Right cardiac atrium (tissue), 5 donors: ENCODE measurements at places on chromosomes 3 and 15.

DNA sequence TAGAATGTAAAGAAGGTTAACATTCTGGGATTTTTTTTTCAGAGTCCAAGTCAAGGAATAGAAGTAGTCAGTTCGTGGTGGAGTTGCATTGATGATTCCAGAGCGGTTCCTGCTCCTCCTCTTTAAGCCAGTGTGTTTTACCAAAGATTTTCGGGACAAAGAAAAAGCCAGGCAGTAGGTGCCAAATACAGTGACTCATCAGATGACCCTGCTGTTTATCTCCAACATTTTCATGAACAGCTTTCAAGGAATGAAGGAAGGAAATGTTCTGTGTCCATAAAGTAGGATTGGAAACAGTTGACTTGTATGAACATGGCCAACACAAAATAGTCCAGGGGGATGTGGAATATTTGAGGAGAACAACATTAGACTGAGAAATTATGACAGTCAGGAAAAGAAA is 142.4 kb upstream of the TMC3 start:
- no peak for DNase-seq

GRCh38 chr3:52253314-52254304 is 8.1 kb downstream of the PPM1M start:
- peak; percentile 43 for DNase-seq

GRCh38 chr15:91109885-91110284 is 9.8 kb downstream of the SV2B start:
- DNase-seq: no peak

DNA sequence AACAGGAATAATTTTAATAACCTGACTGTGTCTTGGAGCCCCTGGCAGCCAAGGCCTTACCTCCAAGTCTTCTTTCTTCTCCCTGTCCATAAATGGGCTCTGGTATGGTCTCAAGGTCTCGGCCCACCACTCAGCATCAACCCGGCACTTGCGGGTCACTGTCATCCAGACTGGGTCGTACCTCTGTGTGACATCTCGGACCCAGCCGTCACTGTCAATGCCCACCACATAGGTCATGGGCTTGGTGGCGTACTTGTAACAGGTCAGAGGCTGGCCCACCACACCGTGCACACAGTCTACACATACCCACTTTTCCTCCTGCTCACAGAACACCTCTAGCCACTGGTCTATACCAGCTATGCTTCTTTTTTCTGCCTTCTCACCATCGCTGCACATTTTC is 20.4 kb downstream of the XPC start:
- DNase-seq: no peak

DNA sequence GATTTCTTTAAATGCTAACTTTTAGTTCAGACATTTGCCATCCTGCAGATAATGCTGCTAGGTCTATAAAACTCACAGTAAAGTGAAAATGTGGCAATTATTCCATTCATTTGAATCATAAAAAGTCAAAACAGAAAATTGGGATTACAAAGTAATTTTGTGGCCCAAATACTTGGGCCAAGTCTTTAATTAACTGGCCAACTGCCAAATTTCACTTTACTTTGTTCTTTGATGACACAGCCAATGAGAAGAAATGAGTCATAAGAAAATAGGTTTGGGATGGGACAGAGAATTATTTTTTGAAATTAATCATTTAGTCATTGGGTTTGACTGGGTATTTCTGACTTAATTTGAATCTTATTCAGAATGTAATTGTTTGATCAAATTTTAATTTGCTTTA is 89.8 kb upstream of the SLC2A2 start:
- no peak for DNase-seq

DNA sequence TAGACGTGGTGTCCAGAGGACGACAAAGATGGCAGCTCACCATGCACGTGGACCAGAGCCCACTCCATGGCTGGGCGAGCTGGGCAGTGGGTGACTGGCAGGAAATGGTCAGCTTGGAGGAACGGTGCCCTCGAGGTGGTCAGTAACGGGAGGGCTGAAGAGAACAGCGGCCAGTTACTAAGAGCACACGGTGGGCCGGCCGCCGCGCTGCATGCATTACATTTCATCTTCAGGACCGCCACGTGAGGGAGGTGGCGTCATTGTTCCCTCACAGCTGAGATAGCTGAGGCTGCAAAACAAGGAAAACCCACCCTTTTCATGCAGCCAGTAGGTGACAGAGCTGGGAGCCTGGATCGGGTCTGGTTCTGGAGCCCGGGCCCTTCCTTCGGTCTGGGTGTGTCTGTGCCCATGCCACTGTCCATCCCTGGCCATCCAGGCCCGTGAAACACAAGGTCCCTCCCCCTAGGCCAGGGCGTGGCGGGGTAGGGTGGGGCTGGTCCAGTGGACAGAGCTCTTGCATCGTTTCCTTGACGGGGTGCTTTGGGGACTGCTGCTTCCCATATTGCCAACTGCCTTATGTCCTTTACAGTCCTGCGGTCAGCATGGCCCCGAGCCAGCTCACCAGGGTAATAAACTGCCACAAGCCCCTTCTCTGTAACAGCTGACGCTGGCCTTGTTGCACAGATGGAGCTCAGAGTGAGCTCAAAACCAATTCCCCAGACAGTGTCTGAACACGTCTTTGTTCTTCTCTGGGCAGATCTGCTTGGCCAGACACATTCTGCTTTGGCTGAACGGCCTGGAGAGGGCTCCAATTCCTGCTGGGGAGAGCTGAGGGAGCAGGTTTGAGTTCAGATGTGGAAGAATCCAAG is 51.8 kb downstream of the RGMA start:
- peak; percentile 86 for DNase-seq

GRCh38 chr3:141204343-141204742 is 27.3 kb upstream of the PXYLP1 start:
- DNase-seq: no peak
